Esophagus squamous epithelium (tissue), 5 donors: ENCODE measurements at places on chromosomes 6 and 20.

DNA sequence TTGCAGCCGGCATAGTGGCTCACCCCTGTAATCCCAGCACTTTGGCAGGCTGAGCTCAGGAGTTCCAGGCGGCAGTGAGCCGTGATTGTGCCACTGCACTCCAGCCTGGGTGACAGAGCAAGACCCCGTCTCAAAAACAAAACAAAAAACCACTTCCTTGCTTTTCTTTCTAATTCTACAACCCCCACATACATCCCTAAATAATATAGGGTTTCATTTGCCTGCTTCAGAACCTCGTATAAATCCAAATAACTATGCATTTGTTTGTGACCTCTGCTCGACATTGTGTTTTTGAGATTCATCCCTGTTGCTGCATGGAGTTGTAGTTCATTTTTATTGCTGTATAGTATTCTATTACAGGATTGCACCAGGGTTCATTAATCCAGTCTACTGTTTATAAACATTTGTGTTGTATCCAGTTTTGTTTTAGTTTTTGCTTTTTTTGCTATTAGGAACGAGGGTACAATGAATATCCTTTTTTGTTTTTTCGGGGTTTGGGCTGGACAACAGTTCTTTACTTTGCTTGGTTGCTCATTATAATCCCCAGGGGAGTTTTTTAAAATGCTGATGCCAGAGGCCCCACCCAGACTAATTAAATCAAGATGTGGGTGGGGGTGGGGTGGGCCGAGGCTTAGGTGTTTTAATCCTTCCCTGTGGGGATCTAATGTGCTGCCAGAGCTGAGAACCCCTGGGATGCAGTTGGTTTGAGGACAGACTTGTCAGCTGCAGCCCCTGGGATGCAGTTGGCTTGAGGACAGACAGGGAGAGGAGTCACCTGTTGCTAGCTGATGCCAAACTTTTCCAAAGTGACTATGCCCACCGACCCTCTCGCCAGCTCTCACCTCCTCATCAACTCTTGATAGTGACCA lies 2.4 kb upstream of the SNAI1 start:
- no peak for DNase-seq

GRCh38 chr20:58064411-58065010 lies 163.9 kb downstream of the ANKRD60 start:
- DNase-seq: no peak

- DNase-seq: no peak
Measured at GRCh38 chr6:148328876-148329555, 13.6 kb upstream of the SASH1 start.

- DNase-seq: no peak
Measured at GRCh38 chr20:61531553-61532345, 279.7 kb downstream of the CDH4 start.

DNA sequence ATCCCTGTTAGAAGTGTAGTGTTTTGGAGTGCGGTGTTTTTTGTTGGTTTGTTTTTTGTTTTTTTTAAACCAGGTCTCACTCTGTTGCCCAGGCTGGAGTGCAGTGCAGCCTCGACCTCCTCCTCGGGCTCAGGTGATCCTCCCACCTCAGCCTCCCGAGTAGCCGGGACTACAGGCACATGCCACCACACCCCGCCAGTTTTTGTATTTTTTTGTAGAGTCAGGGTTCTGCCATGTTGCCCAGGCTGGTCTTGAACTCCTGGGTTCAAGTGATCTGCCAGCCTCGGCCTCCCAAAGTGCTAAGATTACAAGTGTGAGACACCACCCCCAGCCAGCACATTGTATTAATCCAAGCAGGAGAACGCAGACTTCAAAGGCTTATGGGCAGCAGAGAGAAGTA lies 1.3 kb upstream of the TOP1 start:
- DNase-seq: no peak

DNA sequence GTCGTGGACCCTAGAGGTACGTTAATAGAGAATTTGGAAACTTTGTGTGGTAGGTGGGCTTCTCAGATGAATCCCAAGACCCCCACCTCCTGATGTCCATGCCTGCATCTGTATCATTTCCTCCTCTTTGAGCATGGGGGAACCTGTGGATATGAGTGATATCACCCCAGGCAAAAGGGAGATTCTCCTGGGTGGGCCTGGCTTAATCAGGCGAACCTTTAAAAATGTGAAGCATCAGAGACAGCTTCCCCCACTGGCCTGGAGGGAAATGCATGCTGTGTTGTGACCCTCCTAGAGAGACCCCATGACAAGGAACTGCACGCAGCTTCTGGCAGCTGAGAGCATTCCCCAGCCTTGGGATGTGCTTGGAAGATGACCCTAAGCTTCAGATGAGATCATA lies 180.9 kb downstream of the MBOAT1 start:
- DNase-seq: no peak

- DNase-seq: no peak
Measured at GRCh38 chr6:3697609-3698008, 53.9 kb downstream of the PXDC1 start.

GRCh38 chr20:25294459-25295385 lies 46.8 kb downstream of the PYGB start:
- DNase-seq: no peak

DNA sequence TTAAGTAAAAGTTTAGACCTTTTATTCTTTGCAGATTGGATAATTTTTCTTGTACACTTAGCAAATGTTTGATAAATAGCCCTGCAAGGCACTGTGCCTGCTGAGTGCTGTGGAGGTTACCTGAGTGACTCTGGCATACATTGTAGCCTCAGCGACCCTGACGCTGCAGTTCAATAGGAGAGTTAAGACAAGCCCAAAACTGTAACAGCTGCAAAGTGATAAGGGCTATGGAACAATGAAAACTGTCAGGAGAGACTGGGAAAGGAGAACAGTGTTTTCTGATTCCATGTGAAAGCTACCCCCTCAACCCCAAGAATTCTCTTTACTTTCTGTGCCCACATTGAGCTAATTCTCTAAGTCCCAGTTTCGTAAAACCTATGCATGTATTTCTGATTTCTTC lies 22.2 kb downstream of the HIVEP1 start:
- DNase-seq: no peak

GRCh38 chr20:47489448-47489872 lies 12.2 kb upstream of the NCOA3 start:
- DNase-seq: no peak
